ENCODE measurements at places on chromosomes 5 and 9. TPM values are rescaled to one million over a fixed set of nuclear protein-coding genes. Genes with fewer than 3 reads are reported as not detected.

DNA sequence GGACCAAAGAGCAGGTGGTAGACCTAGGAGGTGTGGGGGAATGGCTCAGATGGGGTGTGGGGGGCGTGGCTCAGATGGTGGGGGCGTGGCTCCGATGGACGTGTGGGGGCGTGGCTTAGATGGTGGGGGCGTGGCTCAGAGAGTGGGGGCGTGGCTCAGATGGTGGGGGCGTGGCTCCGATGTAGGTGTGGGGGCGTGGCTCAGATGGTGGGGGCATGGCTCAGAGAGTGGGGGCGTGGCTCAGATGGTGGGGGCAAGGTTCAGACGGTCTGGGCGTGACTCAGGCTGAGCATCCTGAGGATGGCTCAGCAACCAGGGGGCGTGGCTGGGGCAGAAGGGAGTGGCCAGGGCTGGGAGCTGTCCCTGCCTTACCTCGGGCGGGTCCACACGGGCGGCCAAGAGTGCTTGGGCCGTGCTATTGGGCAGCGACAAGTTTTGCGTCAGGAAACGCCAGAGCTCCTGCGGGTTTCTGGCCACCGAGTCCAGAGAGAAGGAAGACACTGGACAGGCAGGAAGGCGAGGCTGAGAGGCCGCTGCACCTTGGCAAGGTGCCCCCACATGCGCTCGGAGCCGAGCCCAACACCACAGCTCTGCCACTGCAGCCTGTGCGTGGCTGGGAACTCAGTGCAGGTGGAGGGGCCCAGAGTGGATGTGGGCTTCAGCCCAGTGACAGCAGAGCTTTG, 5.9 kb downstream of the ABCA2 start:
- no peak overlapping the region for H3K27ac ChIP-seq
- H3K4me3 ChIP-seq = no peak overlapping the region
- DNase-seq = no peak
- no peaks in the 10 kb centered on the region for H3K27me3 ChIP-seq

DNA sequence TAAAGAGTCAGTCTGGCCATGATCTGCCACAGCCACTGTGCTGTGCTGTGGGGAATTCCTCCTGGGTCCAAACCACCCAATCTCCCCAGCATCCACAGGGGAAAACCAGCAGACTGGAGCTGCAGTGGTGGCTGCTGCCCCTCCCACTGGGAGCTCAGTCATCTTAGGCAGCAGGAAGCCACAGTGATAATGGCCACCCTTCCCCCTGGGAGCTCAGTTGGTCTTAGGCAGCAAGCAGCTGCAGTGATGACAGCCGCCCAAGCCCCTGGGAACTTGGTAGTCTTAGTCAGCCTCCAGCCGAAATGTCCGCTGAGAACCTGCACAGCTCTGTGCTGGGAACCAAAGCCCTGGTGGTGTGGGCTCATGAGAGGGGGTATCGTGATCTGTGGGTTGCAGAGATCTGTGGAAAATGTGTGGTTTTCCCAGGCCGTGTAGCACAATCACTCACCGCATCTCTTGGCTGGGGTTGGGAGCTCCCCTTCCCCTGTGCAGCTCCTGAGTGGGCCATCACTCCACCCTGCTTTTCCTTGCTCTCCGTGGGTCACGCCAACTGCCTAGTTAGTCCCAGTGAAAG, 38.4 kb upstream of the SMIM15 start:
- no peak overlapping the region for H3K4me3 ChIP-seq
- no peaks in the 10 kb centered on the region for H3K27me3 ChIP-seq
- no peaks in the 10 kb centered on the region for H3K36me3 ChIP-seq
- DNase-seq = no peak
- no peak overlapping the region for H3K27ac ChIP-seq

DNA sequence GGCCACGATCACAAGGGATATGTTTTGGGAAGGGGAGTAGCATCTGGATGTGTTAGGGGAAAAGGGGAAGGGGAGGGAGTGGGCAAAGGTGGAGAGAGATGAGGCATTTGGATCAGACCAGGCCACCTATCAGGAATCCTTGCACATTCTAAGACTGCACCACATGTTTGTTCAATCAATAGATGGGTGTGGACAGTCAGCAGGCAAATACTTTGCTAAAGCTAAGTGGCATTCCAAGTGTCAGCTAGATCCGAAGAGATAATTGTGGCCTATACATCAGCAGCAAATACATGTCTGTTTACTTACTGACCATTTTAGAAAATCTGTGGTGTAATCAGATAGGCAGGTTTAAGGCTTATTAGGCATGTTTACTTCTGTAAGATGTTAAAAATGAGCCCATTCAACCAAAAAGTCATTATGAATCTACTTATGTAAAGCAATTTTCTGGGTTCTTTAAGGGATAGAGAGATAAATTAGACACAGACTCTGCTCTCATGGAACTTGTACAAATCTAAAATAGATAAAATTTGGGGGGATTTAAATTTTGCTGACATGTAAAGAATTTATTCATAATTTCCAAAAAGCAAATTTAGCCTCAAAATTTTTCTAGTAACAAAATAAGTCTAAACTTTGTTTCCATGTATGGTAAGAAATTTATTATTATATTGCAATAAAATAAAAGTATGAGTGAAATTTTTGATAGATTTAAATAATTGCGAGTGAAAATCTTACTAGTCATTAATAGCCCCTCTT, 107.3 kb downstream of the SNCAIP start:
- no peaks in the 10 kb centered on the region for H3K36me3 ChIP-seq
- DNase-seq = no peak
- no peak overlapping the region for H3K4me3 ChIP-seq
- H3K27ac ChIP-seq = no peak overlapping the region
- H3K4me1 ChIP-seq = peaks cover 12% of the 10 kb centered on the region
- no peaks in the 10 kb centered on the region for H3K27me3 ChIP-seq

Gene TMEM203
- 12.0 TPM for total RNA-seq

DNA sequence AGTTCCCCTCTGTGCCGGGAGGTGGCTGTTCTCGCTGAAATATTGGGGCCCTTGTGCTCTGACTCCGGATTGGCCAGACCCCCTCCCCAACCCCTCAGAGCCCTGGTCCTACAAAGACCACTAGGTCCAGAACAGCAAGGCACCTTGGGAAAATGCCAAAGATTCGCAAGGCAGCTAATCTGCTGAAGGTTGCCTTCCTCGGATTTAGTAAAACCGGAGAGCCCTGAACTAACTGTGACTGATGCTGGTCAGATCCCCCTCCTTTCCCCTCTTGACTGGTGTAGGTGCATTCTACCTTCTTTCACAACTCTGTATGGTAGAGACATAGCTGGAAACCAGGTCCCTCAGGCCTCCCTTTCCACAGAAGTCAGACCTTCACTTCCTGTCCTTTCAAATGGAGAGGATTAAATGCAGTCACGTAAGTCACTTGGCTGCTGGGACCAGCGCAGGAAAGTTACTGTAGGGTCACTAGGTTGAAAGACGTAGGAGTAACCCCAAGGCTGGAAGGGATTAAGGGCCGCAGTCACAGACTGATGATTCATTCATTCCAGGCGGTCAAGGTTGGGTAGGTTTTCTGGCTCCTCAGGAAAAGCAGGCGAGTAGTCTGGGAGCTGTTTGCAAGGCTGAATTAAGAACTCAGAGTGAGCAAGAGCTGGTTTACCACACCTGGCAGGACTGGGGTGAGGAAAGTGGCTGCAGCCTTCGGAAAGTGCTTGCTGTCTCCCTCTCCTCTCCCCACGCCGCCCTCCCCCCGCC, 5.3 kb downstream of the BARX1 start:
- H3K27ac ChIP-seq = no peak overlapping the region
- H3K4me1 ChIP-seq = peaks cover 62% of the 10 kb centered on the region
- peaks cover 34% of the 10 kb centered on the region for H3K27me3 ChIP-seq
- no peak for DNase-seq

DNA sequence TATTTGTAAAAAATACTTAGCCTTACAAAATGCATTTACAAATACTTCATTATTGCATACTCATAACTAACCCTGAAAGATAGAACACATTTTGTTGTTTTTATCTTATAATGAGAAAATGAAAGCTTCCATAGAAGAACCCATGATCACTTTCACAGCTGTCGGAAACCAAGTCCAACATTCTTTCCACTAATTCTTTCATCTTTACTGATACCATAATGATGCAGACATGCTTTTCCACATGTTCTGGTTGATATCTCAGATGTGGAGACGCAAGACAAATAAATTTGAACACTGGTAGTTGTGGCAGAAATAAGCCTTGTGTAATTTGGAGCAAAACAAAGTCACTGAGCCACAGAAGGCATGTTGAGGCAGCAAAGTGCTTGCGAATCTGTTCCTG, 136.0 kb downstream of the FBXO4 start:
- no peaks in the 10 kb centered on the region for H3K27me3 ChIP-seq
- H3K4me3 ChIP-seq = no peak overlapping the region
- H3K36me3 ChIP-seq = no peaks in the 10 kb centered on the region
- H3K4me1 ChIP-seq = no peaks in the 10 kb centered on the region
- no peak for DNase-seq

DNA sequence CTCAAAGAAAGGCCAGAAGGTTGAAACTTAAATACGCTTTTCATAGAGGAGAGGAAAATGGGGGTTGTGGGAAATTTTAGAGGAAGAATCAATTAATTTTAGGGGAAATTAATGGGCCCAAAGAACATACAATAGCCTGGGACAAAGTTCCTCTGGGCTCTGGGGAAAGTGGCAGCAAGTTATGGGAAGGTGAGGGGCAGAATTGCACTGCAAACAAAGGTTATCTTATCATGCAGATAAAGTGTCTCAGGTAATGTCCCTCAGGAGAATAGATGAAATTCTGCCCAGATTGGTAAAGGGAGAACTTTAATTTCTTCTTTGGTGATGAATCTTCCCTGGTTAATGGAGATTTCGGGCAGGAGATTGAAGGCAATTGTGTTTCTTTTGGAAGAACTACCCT, 326.1 kb upstream of the SLC24A2 start:
- H3K36me3 ChIP-seq = no peaks in the 10 kb centered on the region
- no peaks in the 10 kb centered on the region for H3K27me3 ChIP-seq
- no peak overlapping the region for H3K27ac ChIP-seq
- no peak overlapping the region for H3K4me3 ChIP-seq

Gene FGF1
- 11.4 TPM for total RNA-seq

DNA sequence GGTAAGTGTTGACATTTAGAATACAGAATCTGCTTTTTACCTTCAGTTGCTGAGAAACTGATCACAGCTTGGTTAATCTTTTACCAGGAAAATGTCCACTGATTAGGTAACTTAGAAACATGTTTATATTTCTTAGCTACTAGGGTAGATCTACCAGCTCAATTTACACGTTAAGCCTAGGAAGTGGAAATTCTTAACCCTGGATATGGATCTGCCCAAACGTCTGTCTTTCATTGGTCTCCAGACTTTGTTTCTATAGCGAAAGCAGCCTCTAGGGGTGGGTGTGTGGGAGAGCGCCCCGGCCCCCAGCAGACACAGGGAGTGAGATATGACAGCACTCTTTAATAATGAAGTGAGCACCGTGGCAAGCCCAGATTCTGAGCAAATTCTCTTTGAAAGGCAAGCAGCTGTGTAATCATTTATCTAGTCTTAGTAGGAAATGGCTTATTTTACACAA, 141.6 kb upstream of the ZNF608 start:
- H3K36me3 ChIP-seq = no peaks in the 10 kb centered on the region
- no peak overlapping the region for H3K27ac ChIP-seq
- H3K27me3 ChIP-seq = no peaks in the 10 kb centered on the region
- H3K4me3 ChIP-seq = no peak overlapping the region

DNA sequence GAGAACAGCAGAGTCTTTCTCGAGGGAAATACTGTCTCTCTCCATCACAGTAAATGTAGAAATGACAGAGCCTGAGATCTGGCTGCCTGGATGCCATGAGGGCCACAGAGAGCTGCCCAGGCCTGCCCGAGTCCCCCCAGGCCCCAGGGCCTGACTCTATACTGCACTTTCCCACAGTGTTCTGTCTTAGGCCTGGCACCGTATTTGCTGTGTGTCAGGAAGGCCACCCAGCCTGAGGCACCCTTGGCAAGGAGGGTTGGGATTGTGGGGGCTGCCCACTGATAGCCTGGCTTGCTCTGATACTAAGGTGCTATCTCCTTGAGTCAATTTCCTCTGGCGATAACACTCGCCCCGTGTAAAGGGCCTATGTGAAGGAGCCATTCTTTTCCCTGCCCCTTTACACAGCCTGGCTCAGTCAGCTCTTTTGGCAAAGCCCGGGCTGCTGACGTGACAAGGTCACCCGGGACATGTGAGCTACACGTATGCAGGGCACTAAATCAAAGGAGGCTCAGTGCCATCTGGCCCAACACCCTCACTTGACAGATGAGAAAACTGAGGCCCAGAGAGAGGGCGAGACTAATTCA, 630.1 kb upstream of the KLF4 start:
- no peak overlapping the region for H3K4me3 ChIP-seq
- no peaks in the 10 kb centered on the region for H3K27me3 ChIP-seq
- H3K4me1 ChIP-seq = no peaks in the 10 kb centered on the region
- no peak for DNase-seq

Gene LECT2
- not detected for total RNA-seq

DNA sequence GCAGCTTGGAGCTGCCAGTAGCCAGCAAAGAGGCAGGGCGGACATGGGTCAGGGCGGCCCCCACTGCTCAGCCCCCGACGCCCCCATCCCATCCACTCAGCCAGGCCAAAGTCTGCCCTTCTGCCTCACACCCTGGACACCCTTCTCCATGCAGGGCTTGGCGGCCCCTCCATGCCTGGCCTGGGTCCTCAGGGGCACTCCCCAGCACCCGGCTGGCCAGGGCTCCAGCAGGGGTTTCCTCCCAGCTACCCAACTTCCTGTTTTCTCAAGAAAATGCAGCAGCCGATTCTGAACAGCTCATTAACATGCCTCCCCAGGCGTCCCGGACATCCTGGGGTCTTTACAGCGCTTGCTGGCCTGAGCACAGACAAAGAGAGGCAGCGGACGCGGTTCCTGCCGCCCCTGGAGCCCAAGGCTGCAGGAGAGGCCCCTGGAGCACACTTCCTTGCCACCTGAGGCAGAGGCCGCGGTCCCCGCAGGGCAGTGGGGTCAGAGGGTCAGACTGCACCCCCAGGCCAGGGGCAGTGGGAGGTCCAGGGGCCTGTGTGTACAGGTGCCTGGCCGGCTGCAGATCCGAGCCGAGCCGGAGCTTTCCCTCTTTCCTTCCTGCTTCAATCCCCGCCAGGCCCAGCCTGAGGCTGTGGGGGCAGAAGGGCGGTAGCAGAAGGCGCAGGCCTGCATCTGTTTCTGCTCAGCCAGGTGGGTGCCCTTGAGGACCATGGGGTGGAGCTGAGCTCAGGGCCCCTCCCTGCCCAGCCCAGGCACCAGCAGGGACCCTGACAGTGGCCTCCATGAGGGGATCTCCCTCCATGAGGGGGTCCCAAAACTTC, 18.7 kb upstream of the NRARP start:
- H3K36me3 ChIP-seq = no peaks in the 10 kb centered on the region
- H3K27me3 ChIP-seq = no peaks in the 10 kb centered on the region
- no peak overlapping the region for H3K4me3 ChIP-seq
- peaks cover 17% of the 10 kb centered on the region for H3K4me1 ChIP-seq
- no peak overlapping the region for H3K27ac ChIP-seq
- DNase-seq = no peak

Gene PCSK5
- total RNA-seq = 63.7 TPM

- DNase-seq = no peak
- no peak overlapping the region for H3K4me3 ChIP-seq
- H3K36me3 ChIP-seq = no peaks in the 10 kb centered on the region
- H3K4me1 ChIP-seq = no peaks in the 10 kb centered on the region
These were observed 94.0 kb upstream of the GRIN3A start for GRCh38 chr9:101832486-101832885.

Gene CFAP77
- not detected for total RNA-seq

Measured in thoracic aorta (tissue), 2 donors.